CD4-positive, alpha-beta T cell treated with Interleukin-4 for 4 hours (primary cell): ENCODE measurements at places on chromosomes 11 and 22.

GRCh38 chr11:118878163-118878563 lies 5.5 kb upstream of the CXCR5 start:
- DNase-seq, result peak; percentile 56

DNA sequence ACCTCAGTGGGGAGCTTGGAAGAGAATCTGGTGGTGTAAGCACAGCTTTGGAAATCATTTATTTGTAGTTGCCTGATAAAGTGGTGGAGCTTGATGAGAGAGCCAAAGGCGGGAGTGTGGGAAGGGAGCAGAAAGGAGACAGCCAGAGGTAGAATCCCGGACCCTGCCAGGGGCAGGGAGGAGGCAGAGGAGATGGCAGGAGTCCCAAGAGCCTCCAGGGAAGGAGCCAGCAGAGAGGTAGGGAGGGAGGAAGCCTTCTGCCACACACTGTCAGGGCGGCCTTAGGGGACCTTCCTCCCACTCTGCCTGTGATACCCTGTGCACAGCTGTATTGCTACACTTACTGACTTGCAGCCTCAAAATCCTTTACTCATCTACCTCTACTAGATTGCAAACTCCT lies 15.4 kb downstream of the SCUBE2 start:
- DNase-seq, result no peak

GRCh38 chr11:61730240-61730994 lies 22.0 kb upstream of the MYRF start:
- DNase-seq, result no peak

GRCh38 chr22:30324014-30324730 lies 2.6 kb downstream of the TBC1D10A start:
- DNase-seq, result peak; percentile 52

DNA sequence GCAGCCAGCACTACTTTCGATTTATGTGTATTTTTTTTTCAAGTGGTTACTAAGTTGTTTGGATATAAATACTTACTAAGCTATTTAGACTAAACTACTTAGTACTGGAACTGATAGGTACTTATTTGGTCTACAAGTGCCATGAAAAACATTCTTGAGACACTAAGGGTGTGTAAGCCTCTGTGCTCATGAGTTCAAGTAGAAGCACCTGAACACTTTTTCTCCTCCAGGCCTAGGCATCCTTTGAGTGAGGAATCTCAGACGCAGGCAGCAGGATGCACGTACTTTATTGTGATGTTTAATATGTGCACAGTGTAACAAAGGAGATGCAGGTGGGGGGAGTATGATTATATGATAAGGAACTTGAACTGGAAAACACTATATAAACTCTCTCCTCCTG lies 7.8 kb downstream of the TESMIN start:
- no peak for DNase-seq

DNA sequence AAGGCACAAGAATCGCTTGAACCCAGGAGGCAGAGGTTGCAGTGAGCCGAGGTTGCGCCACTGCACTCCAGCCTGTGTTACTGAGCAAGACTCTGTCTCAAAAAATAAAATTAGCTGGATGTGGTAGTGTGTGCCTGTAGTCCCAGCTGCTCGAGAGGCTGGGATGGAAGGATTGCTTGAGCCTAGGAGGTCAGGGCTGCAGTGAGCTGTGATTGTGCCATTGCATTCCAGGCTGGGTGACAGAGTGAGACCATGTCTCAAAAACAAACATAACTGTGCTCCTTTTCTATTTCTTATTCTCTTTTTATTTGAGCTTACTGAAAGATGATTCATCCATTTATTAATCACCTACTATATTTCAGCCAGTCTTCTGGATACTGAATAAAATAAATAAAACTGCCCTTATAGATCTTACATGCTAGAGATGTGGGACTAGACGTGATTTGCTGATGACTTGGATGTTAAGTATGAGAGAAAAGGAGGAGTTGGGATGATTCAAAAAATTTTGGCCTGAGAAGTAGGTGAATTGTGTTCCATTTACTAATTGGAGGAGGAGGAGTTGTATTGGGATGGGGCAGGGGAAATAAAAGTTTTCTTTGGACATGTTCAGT lies 18.0 kb downstream of the PAAF1 start:
- no peak for DNase-seq

DNA sequence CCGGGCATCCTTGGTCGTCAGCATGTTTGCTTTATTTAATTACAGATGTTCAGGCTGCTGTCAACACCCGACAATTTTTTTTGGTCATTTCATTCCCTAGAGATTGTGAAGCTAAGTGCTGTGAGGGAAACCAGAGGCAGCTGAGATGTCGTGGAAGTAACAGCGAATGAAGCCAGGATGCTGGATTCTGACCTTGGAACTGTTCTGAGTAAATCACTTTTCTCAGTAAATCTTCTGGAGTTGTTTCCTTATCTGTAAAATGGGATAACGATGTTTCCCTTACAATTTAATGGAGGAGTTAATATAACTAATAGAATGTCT lies 390 bp upstream of the CKAP5 start:
- DNase-seq, result no peak

DNA sequence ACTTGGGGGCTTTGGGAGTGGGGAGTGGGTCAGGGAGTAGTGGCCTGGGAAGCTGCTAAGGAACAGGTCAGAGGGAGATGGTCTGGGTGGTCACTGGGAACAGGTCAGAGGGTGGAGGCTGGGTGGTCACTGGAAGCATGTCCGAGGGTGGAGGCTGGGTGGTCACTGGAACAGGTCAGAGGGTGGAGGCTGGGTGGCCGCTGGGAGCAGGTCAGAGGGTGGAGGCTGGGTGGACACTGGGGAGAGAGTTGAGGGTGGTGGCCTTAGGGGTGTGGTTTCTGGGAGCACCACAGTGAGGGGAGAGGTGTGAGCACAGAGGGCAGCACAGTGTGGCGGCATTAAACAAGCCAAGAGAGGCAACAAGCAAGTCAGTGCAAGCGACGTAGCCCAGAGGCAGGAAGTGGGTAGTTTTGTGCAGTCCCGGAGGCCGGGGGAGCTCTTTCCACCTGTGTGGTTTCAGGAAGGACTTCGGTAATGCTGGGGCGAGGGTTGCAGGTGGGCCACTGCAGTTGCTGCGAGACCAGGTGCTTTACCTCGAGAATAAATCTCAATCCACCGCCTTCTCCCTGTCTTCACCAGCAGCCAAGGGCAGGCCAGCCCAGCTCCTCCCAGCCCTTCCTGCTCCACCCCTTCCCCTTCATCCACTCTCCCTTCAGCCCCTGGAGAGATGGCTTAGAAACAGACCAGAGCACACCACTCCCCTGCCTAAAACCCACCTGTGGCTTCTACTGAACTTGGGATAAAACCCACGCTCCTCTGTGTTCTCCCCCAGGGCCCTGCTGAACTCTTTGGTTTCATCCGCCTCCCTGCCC lies 3.2 kb upstream of the CACNA1I start:
- peak; percentile 27 for DNase-seq

DNA sequence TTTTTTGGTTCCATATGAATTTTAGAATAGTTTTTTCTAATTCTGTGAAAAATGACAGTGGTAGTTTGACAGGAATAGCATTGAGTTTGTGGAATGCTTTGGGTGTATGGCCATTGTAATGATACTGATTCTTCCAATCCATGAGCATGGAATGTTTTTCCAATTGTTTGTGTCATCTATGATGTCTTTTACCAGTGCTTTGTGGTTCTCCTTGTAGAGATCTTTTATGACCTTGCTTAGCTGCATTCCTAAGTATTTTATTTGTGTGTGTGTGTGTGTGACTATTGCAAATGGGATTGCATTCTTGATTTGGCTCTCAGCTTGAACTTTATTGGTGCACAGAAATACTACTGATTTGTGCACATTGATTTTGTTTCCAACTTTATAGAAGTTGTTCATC lies 3.0 kb upstream of the CSF2RB start:
- no peak for DNase-seq
